ENCODE measurements at places on chromosomes 6 and 20.

DNA sequence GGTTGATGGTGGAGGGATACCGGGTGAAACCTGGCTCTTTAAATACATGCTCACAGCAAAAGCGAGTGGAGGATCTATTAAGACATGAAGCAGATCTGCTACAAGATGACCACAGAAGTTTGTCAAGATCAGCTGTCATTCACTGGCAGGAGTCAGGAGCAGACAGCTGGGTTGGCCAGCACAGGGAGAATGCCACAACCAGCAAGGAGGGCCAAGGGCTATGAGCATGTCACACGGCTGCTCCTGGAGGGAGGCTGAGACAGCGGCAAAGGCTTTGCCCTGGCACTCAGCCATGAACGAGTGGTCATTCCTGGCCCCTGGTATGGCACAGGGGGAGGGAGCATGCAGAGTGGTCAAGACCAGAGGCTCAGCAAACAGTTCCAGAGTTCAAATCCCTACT lies 77.6 kb downstream of the POPDC3 start:
- no peak for DNase-seq

DNA sequence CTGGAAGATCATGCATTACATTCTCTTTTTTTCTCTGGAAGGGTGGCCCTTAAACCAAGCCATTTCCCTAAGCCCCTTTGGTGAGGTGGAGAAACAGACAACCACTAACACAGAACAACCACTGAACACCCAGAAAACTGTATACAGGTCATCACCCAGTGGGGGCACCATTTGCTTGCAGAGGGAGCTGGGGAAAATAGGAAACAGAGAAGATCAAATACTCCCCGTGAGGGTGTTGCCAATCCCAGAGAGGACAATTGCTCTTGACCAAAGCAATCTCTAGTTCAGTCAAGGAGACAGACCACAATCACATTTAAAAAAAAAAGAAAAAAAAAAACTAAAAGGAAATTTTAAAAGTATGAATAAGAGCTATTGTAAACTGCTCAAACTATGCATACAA lies 865 bp upstream of the DAAM2 start:
- no peak for DNase-seq

GRCh38 chr6:22413681-22414311 lies 117.0 kb upstream of the PRL start:
- no peak for DNase-seq

- no peak for DNase-seq
Observed at GRCh38 chr20:44020406-44021148, 105.9 kb downstream of the TOX2 start.

DNA sequence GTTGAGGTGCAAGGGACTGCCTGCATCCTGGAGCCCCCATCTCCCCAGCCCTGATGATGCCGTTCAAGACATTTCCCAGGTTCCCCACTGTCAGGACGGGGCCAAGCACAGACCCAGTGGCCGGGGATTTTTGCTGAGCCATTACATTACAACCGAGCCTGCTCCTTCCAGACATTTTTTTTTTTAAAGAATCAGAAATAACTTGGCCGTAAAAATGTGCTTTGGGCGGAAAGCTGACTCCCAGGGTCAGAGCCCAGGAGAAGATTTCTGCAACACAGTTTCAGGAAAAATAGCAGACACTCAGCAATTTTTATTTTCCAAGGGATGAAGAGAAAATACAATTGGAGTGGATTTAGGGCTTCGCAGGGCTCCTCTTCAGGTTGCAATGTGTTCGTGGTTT lies 87.9 kb downstream of the LRFN2 start:
- DNase-seq, result no peak

DNA sequence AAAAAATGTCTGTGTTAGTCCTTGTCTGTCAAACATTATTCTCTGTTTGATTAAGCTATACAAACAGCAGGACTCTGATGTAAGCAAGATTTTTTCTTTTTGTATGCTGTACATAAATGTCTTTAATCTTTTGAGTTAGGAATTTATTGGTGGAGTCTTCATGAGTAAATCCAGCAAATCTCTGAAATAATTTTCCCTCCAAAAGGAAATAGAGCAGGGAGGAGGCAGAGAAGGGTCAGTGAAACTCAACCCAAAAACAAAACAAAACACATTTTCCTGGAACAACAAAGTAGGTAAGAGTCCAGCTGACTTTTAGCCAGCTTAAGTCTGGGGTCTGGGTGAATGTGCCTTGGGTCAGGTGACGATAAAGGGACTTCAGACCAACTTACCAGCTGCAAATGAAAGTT lies 113.7 kb downstream of the FOXA2 start:
- no peak for DNase-seq

DNA sequence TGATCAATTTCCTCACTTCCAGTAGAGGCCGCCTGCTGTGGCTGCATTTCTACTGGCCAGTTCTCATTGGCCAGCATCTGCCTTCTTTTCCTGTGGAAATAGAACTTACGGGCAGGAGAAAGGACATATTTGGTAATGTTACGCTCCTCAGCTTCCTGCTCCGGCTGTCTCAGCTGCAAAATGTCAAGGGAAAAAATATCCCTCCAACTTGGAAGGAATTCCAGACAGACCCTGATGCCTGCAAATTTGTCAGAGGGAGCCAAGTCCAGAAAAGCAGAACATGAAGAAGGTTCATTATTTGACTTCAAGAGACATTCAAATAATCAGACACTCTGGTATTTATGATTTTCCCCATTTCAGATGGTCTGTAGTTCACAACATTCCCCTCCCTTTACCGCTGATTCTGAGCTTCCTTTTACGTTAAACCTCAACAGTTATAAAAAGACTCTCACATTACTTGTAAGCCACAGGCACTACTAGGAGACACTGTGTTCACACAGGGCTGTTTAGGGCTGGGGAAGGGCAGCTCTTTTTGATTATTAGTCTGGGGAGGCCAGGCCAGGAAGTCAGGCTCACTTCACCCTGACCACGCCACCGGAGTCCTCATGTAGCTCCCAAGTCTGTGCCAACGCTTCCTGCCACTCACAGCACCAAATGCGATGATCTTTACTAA lies 179.6 kb upstream of the CCN2 start:
- DNase-seq, result no peak

DNA sequence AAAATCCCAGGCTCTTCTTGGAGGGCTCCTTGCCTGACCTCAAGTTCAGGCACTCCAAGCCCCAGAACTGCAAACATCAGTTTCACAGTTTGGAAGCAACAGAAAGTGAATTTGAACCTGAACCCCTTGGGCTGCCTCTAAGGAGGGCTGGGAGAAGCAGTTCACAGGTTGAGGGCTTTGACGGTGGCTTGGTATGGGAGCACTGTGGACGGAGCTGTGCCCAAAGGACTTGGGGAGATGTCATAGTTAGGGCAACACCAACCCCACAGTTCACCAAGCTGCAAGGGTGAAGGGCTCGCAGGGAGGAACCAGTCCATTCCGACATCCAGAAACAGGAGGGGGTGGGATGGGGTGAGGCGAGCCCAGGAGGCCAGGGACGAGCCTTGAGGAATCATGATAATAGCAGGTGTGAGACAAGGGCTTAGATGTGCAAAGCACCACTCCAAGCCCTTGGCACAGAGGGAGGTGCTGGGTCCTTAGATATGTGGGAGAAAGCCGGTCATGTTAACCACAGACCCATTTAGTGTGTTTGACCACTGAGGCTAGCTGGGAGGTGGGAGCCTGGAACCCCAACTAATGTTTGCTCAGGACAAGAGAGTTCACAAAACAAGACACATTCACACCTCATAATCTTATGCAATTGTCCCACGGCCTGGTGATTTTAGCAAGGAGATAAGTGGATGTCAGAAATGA lies 4.3 kb downstream of the CEBPB start:
- DNase-seq, result peak; percentile 24

- no peak for DNase-seq
Observed at GRCh38 chr6:105382958-105383357, 19.9 kb downstream of the PREP start.

DNA sequence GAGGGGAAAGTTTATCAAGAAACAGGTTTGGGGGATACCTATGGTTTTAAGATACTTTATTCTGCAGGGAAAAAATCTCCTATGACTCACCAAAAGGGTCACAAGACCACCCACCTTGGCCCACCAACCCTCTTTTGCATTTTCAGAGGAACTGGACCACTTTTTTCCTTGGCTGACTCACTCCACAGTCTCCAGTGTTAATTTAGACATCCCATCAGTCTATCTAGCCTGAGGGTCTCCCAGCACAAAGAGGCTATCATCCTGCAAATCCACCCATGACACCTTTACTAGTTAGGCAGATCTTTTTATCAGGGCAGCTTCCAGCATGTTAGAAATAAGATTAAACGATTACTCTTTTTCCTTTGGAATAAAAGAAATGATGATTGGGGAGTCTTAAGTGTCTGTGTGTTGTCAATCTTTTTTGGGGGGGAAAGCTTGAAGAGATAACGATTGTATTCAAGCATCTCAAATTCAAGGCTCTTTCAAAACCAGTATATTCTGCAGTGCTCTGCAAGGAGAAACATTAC lies 138.1 kb upstream of the RIN2 start:
- DNase-seq, result no peak
